ENCODE measurements at places on chromosomes 2 and 18.

DNA sequence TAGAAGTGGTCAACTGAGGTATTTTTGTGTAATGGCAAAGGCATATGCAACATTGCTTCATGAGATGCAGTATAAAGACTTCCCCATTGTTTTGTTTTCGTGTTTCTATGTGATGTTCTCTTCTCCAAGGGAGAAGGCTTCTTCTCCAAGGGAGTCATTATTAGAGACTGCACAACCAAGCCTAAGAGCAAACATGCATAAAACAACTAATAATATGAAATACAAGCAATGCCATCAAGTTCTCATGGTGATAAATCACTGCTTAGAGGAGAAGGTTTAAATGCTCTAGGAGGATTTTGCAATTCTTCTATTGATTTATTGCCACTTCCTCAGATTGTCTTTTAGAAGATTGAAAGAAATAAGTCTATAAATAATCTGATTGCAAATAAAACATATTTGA lies 524.4 kb downstream of the IRS1 start:
- DNase-seq = no peak

- no peak for DNase-seq
Observed at GRCh38 chr2:236988690-236989624, 96.7 kb upstream of the COPS8 start.

- peak; percentile 42 for DNase-seq
Observed at GRCh38 chr2:25491966-25492532, 150.3 kb upstream of the DNMT3A start.

- DNase-seq = no peak
Observed at GRCh38 chr2:70391988-70392387, 90.1 kb upstream of the FAM136A start.

GRCh38 chr2:23491591-23492336 lies 106.8 kb downstream of the KLHL29 start:
- no peak for DNase-seq

DNA sequence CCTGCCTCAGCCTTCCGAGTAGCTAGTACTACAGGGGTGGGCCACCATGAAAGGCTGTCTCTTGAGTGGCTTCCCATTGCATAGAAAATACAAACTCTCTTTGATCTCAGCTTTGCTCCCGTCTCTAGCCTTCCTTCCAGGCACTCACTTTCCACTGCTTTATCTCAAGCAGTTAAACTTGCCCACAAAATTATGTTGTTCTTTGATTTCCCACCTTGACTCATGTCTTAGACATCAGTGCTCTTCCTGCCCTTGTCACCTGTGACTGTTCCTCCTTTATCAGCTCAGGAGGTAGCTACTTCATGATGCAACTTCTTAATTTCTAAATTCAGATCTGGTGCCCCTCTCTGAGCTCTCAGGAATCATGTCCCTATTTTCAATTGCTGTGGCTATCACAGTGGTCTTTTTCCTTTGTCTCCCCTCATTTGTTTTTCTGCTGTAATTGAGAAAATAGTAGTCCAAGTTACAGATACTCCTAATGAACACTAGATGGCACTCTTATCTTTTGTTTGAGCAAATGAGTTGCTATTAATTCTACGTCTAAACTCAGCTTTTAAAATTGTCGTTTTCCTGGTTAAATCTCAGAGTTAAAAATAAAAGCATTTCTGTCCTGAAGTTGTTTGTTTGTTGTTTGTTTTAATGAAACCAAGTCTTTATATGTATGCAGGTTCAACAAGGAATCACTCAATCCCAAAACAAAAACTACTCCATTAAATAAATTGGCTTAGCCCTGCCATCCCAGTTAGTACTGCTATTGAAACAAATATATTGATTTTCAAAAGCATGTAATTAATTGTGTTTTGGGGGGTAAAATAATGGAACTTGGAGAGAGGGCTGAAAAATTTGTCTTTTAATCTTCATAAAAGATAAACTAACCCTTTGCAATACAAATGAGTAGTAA lies 46.9 kb upstream of the GREB1L start:
- peak; percentile 57 for DNase-seq

GRCh38 chr2:14933753-14934152 lies 301.2 kb downstream of the LRATD1 start:
- no peak for DNase-seq

DNA sequence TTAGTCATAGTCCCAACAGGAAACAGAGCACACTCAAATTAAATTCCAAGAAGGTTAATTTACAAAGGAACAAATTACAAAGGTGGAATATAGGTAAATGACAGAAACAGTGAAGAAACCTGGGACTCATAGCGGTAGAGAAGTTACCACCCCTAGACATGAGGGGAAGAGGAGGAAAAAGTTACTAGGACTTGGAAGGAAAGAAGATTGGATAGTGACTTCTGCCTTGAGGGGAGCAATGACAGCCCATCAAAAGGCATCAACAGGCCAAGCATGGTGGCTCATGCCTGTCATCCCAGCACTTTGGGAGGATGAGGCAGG lies 2.4 kb upstream of the PDE11A start:
- DNase-seq = no peak

DNA sequence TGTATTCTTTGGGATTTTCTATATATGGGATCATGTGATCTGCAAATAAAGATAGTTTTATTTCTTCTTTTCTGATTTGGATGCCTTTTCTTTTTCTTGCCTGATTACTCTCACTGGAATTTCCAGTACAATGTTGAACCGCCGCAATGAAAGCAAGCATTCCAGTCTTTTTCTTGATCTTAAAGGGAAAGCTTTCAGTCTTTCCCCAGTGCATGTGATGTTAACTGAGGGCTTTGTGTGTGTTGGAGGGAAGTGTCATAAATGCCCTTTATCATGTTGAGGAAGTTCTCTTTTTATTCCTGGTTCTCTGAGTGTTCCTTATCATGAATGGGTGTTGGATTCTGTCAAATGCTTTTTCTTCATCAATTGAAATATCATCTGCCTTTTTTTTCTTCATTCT lies 16.9 kb upstream of the CYBRD1 start:
- DNase-seq = peak; percentile 27

- no peak for DNase-seq
Observed at GRCh38 chr18:32730620-32731091, 42.2 kb downstream of the KLHL14 start.

DNA sequence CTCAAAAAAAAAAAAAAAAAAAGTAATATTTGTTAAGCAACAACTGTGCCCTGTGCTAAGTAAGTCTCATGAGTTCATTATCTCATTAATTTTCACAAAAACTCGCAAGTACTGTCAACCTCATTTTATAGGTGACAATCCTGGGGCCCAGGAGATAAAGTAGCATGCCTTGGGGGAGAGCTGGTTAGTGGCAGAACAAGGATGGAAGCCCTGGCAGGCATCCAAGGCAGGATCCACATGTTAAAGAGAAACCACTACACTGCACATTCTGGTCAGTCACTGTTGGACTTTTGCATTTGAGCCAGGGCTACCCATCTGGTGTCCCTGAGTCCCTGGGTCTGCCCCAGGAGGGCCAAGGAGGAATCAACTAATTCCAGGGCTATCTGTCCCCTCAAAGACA lies 54.6 kb downstream of the ZFP36L2 start:
- peak; percentile 45 for DNase-seq

GRCh38 chr2:188570370-188570769 lies 278.7 kb downstream of the GULP1 start:
- DNase-seq = no peak
